ENCODE measurements at places on chromosomes 7 and 10.

DNA sequence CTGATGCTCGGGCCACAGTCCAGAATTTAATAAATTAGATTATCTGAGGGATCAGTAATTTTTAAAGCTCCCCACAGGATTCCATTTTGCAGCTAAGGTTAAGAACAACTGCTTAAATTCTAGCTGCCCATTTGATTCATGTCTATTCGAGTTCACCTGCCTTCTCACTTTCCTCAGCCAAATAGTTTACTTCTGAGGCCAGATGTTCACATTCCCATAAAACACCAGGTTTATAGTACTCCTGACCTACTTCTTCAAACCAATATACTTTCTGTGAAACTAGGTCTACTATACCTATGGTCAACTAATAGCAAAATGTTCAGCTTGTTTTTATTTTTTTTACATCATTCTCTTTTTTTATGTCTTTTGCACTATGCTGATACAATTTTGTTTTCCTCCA lies 86.3 kb downstream of the GPR158 start:
- DNase-seq: no peak

GRCh38 chr10:78916227-78916626 lies 152.5 kb upstream of the ZMIZ1 start:
- no peak for DNase-seq

DNA sequence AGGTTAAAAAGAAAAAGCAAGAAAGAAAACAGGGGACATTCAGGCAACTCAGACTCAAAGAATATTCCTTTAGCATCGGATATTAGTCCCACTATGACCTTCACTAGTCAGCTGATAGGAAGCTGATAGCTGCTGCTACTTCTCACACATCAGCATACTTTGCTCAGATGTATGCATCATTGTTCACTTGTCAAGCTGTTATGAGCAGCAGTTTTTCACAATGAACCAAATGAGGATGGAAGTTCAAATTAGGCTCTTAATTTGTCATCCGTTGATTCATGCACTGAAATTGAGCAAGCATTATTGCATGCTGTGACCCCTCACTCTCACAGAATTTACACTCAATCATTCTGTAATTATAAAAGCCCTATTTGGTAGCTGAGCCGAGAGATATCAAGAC lies 257.7 kb downstream of the SNX13 start:
- DNase-seq: no peak

DNA sequence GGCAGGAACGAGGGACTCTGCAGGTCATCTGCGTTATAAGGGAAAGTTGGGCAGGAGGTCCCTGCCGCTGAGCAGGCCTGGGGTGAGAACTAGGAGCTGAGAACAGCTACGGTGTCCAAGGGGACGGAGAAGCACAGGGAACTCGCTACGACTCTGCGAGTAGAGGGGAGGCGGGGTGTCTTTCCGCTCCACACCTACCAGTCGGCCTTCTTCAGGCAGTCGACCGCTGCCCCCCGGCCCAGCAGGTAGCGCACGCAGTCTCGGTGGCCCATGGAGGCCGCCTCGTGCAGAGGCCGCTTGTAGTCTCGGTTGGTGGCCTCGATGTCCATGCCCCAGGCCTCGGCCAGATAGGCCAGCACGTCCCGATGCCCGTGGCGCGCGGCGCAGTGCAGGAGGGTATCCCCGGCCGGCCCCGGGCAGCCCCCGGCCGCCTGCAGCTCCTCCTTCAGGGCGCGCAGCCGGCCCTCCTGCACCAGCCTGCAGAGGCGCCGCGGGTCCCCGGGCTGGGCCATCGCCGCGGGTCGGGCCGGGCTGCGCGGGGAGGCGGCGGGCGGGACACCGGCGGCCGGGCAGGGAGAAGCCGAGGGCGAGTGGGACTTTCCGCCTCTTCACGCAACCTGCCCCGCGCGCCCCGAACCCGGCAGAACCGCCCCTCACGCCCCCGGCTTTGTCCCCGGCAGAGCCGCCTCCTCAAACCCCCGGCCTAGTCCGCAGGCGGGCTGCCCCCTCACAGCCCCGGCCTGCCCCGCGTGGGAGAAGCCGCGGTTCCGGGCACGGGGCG lies 660 bp downstream of the ANKRD16 start:
- peak; percentile 58 for DNase-seq

- no peak for DNase-seq
Measured at GRCh38 chr10:28316696-28317095, 13.8 kb upstream of the MPP7 start.

Measured in NAMALWA (cell line).